Stimulated activated naive CD8-positive, alpha-beta T cell treated with anti-CD3 and anti-CD28 coated beads, Interleukin-15, Interleukin-2, amounts not matched to agents 100 U/mL and 50 U/mL, for 24 hours (primary cell): ENCODE measurements at places on chromosomes 3 and 15.

DNA sequence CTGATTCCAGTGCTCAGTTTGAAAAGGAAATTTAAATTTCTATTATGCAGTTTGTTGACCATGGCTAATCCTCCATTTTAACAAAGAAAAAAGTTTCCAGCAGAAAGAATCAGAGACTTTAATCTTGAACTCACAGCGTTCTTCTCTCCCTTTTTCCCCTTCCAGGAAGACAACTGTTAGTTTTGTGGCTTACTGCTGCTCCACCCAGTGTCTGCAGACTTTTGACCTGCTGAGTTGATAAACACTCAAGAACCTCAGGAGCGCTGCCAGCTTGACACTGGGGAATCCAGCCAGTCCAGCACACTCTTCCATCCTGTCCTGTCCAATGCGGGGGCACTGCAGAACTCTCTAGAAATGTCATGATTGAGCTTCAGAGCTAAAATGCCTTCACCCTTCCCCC, 134.6 kb downstream of the LRRC28 start:
- no peak for DNase-seq

DNA sequence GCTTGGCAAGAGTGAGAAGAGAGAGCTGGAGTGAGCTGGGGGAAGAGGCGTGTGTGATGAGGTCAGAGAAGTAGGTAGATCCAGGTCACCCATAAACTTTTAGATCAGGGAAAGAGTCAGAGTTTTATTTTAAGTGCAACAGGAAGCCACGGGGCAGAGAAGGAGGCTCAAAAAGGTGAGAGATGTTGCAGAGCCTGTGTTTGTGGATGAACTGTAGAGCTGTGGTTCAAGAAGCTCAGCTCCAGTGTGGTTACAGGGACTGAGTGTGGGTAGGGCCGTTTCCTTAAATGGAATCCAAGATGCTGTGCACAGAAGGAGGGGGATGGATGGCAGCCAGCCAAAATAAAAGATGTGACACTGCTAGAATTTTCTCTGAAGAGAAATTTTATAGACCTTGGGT, 337.2 kb downstream of the SATB1 start:
- no peak for DNase-seq

- DNase-seq, result no peak
Measured at GRCh38 chr3:11078826-11079515, 75.3 kb upstream of the HRH1 start.

DNA sequence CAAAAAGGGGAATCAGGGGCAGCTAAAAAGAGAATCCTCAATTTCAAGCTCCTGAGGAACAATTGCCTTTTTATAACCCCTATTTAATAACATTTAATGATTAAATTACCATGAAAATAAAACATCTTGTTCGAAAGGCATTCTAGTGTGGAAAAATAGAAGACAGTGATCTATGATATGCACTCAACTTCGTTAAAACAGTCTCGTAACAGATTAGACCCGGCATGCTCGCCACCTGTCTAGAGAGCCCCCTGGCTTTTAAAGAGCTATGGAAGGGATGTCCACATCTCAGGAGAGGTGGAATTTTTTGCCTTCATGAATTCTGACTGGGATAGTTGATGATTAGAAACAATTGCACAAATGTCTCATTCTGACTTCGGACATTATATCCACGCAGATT, 153.7 kb upstream of the MDFIC2 start:
- DNase-seq, result no peak

GRCh38 chr15:41988896-41989572, 16.7 kb upstream of the EHD4 start:
- no peak for DNase-seq

DNA sequence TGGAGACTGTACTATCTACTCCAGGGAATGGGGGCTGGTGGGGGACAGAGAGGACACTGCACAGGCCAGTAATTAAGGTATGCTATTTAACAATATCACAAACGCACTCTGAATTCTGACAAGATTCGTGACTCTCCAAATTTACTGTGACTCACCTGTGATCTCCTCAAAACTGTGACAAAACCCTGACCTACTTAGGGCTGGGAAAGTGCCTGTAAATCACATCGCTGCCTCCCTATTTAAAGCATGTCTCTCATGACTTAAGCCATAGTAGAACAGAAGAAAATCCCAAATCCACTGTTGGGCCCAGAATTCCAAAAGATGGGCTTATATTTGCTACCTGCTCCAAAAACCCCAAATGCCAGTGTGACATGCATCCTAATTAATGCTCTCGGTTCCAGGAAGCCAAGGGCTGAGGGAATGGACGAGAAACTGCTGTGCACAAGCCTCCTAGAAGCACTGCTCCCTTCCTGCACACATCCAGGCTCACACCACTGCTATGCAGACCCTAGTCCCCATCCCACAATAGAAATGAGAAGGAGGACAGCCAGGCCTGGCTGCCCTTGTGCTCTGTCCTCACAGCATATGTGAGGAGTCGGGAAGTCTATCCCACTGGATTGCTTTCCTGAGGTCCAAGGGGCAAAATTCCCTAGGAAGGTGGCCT, 187.7 kb upstream of the CHRNA7 start:
- no peak for DNase-seq

GRCh38 chr3:138567403-138567802, 26.7 kb downstream of the CEP70 start:
- no peak for DNase-seq

- no peak for DNase-seq
Measured at GRCh38 chr3:30290479-30290878, 315.9 kb upstream of the TGFBR2 start.
